Muscle of arm (tissue), 14 donors: ENCODE measurements at places on chromosomes 4 and X. TPM values are rescaled to one million over a fixed set of nuclear protein-coding genes. Genes with fewer than 3 reads are reported as not detected.

- no peak for DNase-seq
Observed at GRCh38 chr4:120733968-120734367, 188.6 kb downstream of the PRDM5 start.

KIF4A gene
- 11.4 TPM for polyA plus RNA-seq

DNA sequence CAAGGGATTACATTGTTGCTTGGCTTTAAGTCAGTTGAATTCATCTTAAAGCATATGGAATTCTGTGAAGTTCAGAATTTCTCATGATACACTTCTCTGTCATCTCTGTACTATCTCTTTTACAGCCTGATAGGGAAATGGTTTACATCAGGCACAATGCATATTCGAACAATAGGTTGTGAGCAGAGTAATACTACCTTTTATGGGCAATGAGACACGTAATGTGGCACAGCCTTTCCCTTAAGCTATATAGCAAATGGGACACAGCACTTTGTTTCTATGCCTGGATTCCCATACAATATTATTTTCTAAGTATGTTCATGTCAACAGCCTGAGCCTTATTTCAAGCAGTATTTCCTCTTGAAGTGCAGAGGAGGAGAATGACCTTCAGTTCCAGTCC, 58.4 kb downstream of the SYNPO2 start:
- no peak for DNase-seq

SATL1 gene
- not detected for polyA plus RNA-seq

DNA sequence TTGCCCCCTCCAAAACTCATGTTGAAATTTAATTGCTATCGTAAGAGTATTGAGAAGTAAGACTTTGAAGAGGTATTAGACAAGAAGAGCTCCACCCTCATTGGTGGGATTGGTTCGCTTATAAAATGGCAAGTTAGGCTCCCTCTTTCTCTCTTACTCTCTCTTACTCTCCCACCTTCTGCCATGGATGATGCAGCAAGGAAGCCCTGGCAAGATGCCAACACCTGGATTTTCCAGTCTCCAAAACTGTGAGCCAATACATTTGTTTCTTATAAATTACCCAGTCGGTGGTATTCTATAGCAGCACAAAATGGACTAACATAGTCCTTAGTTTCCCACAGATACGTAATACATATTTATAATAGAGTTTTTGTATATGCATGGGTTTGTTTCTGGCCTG, 119.4 kb downstream of the DDIT4L start:
- DNase-seq = no peak

S100P gene
- 1.6 TPM for polyA plus RNA-seq

DNA sequence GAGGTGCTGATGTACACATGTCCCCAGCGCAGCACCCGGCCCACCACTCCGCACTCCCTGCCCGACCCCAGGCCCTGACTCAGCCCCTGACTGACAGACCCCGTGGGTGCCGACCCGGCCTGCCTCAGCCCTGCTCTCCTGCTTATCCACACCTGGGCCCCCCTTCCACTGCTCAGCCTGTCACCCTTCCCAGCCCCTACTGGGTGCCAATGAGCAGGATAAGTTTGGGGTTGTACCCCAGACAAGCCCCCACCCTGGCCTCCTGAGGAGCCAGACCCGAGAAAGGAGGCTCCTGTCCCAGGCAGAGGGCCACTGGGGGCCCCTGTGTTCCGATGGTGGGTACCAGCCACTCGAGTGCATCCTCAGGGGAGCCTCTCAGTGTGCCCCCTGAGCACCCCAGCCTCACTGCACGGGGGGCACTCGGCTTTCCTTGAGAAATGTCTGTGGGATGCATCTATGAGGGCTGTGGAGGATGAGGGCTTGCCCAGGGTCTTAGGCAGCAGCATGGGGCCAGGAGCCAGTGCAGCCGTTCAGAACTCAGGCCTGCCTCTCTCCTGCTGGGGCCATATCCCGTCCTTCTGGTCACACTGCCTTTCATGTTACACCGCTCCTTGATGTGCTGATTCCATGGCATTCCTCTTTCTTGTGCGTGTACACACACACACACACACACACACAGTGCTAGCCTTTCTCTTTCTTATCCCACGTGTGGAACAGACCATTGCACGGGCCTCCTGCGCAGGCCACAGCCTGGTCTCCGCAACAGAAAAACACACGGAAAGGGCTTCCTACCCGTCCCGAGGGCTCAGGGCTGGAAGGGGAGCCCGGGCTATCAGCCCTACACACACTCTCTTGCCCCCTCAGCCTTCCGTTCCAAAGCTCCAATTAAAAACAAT, 220.1 kb upstream of the PSAPL1 start:
- DNase-seq = no peak

DNA sequence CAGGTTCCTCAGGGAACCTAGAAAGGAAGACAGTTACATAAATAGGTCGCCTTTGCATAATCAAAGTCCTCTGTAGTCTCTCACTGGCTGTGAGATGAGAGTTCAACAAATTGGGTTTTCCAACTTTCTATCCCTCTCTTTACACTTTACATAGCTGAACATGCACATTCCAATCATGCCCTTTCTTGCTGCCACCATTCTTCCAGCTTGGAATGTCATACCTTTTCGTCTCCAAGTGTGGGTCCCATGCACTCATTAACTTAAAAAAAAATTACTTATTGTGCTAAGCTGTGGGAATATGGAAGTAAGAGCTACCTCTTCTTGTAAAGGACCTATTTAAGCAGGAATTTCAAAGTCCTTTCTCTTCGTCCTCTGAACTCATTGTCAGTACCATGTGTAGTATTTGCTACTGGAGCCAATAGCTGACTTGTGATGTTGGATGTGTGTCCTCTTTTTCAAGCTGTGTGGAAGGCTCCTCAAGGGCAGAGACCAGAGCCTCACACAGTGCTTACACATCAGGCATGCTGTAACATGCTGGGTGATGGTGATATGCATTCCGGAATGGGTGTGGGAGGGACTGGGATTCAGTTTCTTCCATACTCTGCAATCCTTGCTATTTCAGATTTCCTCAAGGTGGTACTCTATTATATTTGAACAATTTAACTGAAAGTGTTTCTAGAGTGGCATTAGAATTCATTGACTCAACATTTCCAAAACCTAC, 7.1 kb downstream of the ENOPH1 start:
- no peak for DNase-seq
